ENCODE measurements at places on chromosomes 16 and 17. TPM values are rescaled to one million over a fixed set of nuclear protein-coding genes. Genes with fewer than 3 reads are reported as not detected.
A peak's percentile ranks its signal among the peaks of the same experiment; 100 is the strongest.

Gene ABCA6
- 0.52 TPM for polyA plus RNA-seq

Gene PSKH1
- polyA plus RNA-seq = 17.3 TPM

DNA sequence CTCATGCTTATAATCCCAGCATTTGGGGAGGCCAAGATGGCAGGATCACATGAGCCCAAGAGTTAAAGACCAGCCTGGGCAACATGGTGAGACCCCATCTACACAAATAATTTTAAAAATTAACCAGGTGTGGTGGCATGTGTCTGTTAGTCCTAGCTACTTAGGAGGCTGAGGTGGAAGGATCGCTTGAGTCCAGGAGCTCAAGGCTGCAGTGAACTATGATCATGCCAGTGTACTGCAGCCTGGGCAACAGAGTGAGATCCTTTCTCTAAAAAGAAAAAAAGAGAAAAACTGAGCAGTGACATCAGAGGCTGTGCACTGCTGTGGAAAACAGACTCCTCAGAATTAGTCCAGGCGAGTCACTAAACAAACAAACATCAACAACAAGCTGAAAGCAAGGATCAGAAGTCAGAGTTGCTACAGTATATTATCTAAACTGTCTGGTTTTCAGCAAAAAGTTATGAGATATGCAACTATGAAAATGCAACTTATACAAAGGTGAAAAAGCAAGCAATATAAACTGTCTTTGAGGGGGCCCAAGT, 39.3 kb downstream of the CBFB start:
- peaks cover 42% of the 10 kb centered on the region for H3K36me3 ChIP-seq
- H3K27me3 ChIP-seq = no peaks in the 10 kb centered on the region
- DNase-seq = no peak
- H3K4me3 ChIP-seq = no peak overlapping the region

- DNase-seq = no peak
- peaks cover 4% of the 10 kb centered on the region for H3K4me1 ChIP-seq
- no peak overlapping the region for H3K4me3 ChIP-seq
- H3K27ac ChIP-seq = no peak overlapping the region
- no peaks in the 10 kb centered on the region for H3K27me3 ChIP-seq
Observed at GRCh38 chr17:7947651-7948050, 15.6 kb downstream of the CNTROB start.

GRCh38 chr16:30664616-30665109, 6.4 kb downstream of the FBRS start:
- no peak overlapping the region for H3K27ac ChIP-seq
- peaks cover 87% of the 10 kb centered on the region for H3K36me3 ChIP-seq
- H3K4me3 ChIP-seq = no peak overlapping the region
- H3K4me1 ChIP-seq = peaks cover 21% of the 10 kb centered on the region
- no peaks in the 10 kb centered on the region for H3K27me3 ChIP-seq

DNA sequence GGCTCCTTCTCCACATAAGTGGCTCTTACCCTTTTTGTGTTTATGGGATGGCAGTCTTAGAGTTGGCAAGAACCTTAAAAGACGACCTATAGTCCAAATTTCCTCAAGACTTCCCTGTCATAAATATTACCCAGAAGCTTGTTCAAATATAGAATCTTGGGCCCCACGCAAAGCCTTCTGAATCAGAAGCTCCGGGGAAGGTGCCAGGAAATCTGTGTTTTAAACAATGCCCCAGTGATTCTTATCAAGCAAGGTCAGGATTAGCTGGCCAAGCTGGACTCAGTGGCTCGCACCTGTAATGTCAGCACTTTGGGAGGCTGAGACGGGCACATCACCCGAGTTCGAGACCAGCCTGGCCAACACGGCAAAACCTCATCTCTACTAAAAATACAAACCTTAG, 85.7 kb downstream of the TIMM22 start:
- H3K4me3 ChIP-seq = no peak overlapping the region
- H3K36me3 ChIP-seq = peaks cover 76% of the 10 kb centered on the region
- no peaks in the 10 kb centered on the region for H3K27me3 ChIP-seq
- DNase-seq = no peak
- peak overlapping the region; percentile 76 for H3K27ac ChIP-seq

GRCh38 chr17:40056379-40057015, 2.3 kb upstream of the MED24 start:
- H3K4me3 ChIP-seq = no peak overlapping the region
- peaks cover 16% of the 10 kb centered on the region for H3K36me3 ChIP-seq
- H3K27ac ChIP-seq = no peak overlapping the region
- H3K4me1 ChIP-seq = peaks cover 11% of the 10 kb centered on the region

GRCh38 chr16:4682616-4683254, 10.6 kb upstream of the NUDT16L1 start:
- peaks cover 63% of the 10 kb centered on the region for H3K36me3 ChIP-seq
- peak; percentile 66 for DNase-seq
- peaks cover 48% of the 10 kb centered on the region for H3K4me1 ChIP-seq
- peak overlapping the region; percentile 94 for H3K27ac ChIP-seq
- H3K27me3 ChIP-seq = no peaks in the 10 kb centered on the region

DNA sequence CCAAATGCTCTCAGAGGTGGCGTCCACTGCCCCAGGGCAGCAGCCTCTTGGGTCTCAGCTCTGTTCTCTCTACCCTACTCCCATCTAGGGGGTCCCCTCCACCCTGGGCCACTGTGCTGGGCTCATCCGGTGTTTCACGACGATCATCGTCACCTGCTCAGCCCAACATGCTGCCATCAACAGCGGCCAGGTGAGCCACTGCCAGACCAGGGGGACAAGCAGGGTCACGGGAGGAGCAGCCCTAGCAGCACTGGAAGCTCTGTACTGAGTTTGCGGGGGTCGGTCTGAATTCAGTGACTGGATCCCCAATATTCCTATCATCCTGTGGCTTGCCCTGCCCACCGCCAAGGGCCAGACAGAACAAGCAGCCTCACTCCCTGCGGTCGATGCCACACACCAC, 16.0 kb downstream of the ALOX12B start:
- H3K4me1 ChIP-seq = peaks cover 72% of the 10 kb centered on the region
- H3K36me3 ChIP-seq = no peaks in the 10 kb centered on the region
- DNase-seq = no peak
- H3K27ac ChIP-seq = no peak overlapping the region

DNA sequence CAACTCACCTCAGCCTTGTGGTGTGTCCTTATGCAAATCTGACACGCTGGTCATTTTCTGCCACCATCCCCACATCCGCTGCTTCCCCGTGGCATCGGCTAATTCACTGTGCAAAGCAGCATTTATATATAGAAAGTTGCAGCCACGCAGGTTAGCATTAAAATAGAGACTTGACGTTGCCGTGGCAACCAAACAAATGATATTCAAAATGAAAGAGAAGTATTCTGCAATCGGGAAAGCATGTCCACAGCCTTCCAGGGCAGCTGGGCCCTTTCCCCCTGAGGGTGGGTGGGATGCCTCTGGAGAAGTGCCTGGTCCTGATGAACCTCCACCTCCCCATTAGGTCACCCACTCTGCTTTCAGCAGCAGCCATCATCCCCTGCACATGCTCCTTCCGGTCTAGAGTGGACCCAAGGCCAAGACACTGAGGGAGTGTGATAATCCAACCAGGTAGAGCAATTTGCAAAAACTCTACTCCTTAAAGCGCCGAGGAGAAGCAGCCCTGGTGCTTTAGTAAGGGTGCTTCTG, 138.7 kb downstream of the GAS7 start:
- H3K27me3 ChIP-seq = no peaks in the 10 kb centered on the region
- peak; percentile 62 for DNase-seq
- no peak overlapping the region for H3K4me3 ChIP-seq
- H3K4me1 ChIP-seq = peaks cover 57% of the 10 kb centered on the region
- no peaks in the 10 kb centered on the region for H3K36me3 ChIP-seq
- H3K27ac ChIP-seq = peak overlapping the region; percentile 59

- DNase-seq = no peak
- no peaks in the 10 kb centered on the region for H3K4me1 ChIP-seq
- no peak overlapping the region for H3K4me3 ChIP-seq
- no peak overlapping the region for H3K27ac ChIP-seq
- H3K27me3 ChIP-seq = no peaks in the 10 kb centered on the region
Observed at GRCh38 chr17:80539022-80539641, 5.5 kb upstream of the RPTOR start.

Measured in CD14-positive monocyte (primary cell).